ENCODE measurements at places on chromosomes 6 and 20.

GRCh38 chr20:32325706-32326503 lies 32.2 kb upstream of the ASXL1 start:
- no peak for DNase-seq

- no peak for DNase-seq
Measured at GRCh38 chr6:54801669-54802068, 44.9 kb upstream of the FAM83B start.

DNA sequence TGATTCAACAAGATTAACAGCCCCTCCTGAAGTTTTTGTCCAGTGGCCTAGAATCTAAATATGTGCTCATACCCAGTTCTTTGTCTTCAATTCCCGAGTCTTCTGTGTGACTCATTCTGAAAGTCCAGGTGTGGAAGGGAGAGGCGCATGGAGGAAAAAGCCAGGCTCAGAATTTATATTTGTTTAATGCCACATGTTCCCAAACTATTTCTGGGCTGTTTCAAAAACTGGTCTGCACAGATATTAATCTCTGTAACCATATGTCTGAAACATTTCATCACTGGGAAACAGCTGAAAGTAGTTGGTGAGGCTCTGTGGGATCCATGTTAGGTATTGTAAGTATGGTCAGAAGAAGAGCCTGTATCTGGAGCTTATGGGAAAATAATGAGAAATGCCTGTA lies 266.0 kb downstream of the PAX1 start:
- no peak for DNase-seq

GRCh38 chr6:108114841-108115597 lies 40.5 kb upstream of the OSTM1 start:
- DNase-seq, result no peak

DNA sequence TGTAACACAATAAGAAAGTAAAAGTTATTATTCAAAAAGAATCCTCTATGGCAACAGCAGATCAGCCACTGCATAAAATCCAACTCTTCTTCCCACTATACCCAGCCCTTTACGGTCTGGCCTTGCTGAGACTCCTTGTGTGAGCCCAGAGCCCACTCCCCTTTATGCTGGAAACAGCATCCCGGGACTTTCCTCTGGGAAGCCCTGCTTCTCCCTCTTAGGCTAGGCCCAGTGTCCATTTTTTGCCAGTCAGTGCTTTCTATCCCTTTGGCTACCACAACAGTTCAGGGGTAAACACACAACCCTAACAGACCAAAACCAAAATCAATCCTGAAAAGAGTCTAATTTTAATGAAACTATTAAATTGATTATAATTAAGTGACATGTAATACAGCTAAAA lies 20.6 kb downstream of the FKBP5 start:
- DNase-seq, result no peak

DNA sequence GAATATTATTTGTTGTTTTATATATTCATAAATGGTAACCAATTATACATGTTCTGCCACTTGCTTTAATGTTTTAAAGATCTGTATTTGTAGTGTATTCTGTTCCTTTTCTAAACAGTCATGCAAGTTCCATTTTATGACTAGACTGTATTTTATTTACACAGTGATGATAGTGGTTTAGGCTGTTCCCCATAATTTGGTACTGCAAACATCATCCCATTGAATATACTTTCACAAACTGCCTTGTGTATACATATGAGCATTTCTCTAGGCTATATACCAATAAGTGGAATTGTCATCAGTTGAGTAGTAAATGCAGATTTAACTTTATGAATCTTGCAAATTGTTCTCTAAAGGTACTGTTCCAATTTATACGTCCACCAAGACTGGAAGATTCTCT lies 738.0 kb downstream of the EPHA7 start:
- DNase-seq, result no peak

GRCh38 chr20:24148372-24148771 lies 159.8 kb upstream of the GGTLC1 start:
- DNase-seq, result no peak

All from T-helper 9 cell (primary cell).